Nucleus accumbens (tissue), 56 donors: ENCODE measurements at places on chromosomes 6 and 20.

- no peak for DNase-seq
Observed at GRCh38 chr6:144413418-144413817, 128.3 kb downstream of the UTRN start.

DNA sequence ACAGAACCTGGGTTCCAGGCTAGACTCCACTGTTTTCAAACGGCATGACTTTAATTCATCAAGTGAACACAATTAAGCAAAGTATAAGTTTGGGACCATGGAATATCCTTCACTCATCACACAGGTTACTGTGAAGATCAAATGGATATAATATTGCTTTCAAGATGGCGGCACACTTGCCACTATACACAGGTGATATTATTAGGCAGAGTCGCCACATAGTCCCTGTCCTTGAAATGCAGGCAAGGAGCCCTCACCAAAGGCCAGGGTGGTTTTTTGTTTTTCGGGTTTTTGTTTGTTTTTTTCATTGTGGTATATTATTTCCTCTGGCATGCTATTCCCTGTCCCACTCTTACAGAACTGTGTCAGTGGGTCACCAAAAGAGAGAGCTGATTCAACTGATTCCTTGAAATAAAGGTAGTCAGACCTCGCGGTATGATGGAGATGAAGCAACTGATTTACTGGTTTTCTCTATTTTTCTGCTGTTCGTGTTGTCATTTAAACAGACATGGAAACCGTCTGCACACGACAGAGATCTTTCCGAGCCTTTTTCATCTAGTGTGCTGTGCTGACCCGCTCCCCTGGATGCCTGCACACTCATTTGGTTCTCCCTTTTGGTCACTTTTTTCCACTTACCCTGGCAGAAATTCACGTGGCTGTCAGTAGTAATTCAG is 29.7 kb downstream of the MYB start:
- DNase-seq, result no peak

- DNase-seq, result no peak
Observed at GRCh38 chr6:16205377-16206144, 32.8 kb upstream of the GMPR start.

- no peak for DNase-seq
Observed at GRCh38 chr6:42136508-42137193, 5.8 kb downstream of the C6orf132 start.

DNA sequence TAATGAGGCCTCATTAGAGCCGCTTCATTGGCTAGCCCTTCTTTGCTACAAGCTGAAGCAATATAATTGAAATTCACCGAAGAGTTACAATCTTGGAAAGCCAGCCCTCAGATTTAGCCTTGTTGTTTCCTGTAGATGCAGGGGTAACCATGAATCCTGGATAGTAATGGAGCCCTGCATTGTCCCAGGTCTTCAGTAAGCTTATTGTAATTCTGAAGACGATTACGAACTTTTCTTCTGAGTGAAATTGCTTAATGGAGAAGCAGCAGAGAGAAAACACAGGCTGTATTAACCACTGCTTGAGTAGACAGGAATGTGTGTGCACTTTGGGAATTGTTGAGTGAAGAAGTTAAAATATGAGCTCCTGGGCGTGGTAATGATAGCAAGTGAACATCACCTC is 26.3 kb upstream of the NAA20 start:
- DNase-seq, result no peak
